Skeletal muscle cell (primary cell): ENCODE measurements at places on chromosomes 7 and 10.

- no peak for DNase-seq
Observed at GRCh38 chr7:85025312-85025756, 161.5 kb downstream of the SEMA3D start.

DNA sequence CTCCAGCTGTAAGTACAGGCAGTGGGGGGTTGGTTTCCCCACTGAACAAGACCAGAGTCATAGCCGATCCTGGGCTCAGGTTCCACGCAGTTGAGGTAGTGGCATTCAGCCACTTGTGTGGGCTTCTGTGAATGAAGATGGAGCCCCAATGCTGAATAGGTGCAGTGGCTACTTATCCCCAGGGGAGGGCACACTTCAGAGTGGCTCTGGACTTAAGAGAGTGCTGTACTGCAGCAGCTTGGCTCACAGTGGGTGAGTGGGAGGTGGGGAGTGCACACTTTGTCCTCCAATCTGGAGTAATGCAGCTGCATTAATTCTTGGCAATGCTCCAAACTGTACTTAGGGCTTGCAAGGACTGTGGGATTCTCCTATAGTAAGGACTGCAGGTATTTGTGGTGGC lies 81.9 kb downstream of the BUB3 start:
- no peak for DNase-seq

- no peak for DNase-seq
Observed at GRCh38 chr10:6008497-6009142, 31.3 kb upstream of the IL15RA start.

DNA sequence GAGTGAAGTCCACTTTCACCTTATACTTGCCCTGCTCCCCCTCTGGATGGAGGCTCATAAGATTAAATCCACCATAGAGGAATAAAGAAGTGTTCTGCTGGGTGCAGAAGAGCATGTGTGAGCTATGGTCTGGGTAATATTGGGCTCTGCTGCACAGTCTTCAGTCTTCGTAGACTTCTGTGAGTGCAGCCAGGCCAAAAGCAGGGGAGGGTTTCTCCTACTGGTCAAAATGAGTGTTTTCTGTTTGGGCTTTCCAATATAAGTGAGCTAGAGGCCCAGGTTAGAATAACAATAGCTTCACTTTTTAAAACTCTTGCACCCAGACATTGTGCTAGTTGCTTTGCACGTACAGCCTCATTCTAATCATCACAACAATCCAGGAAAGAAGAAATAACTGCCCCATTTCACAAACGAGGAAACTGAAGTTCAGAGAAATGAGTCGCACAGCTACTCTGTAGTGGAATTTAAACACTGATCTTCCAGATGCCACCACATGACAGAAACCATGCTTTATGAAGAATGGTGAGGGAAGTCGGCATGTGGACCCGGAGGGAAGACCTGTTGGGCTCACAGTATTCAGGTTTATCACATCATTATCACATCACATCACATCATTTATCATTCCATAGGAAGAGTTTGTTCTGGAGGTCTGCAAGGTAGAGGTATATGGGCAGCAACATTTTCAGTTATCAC lies 23.8 kb upstream of the MSMB start:
- DNase-seq, result no peak

GRCh38 chr7:124909808-124910207 lies 19.8 kb downstream of the POT1 start:
- DNase-seq, result no peak
